AG09319 (cell line): ENCODE measurements at places on chromosomes 1 and 21.
A peak's percentile ranks its signal among the peaks of the same experiment; 100 is the strongest.

DNA sequence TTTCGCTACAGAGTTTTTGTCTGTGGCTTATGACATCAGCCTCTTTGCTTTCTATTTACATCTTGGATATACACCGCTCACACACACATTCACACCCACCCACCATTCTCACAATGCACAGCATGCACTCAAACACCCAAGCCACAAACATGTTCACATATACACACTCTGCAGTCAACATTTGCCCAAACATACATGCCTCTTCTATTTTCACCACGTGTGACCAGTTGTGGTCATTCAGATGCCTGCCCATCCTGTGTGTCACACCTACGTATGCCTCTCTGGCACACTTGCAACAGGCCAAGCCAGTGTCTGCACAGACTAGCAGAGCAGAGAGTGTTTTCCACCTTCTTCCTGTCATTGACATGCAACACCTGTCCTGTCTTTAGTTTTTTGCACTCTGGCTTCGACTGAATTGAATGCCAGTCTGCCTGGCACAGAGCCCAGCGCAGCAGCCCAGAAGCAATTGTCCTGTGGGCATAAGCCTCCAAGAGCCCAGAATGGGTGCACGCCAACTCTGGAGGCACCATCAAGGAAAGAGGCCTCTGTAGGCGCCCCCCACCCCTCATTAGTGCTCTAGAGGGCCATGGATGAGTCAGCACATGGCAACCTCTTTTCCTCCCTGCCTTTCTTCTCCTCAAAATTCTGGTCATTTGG, 37.7 kb upstream of the LRRN2 start:
- no peak for DNase-seq

DNA sequence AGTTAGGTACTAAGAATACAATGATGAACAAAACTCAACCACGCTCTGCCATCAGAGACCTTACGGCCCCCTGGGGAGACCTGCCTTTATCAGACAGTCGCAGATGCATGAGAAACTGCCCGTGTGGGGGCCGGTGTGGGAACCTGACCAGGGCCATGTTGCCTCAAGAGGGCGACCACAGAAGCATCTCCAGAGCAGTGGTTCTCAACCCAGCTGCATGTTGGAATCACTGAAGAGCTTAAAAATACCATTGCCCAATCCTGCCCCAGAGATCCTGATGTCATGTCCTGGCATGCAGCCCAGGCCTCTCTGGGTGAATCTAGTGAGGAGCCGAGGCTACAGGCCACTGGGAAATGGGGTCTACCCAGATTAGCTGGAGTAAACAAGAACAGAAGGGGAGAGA, 108.7 kb downstream of the PRDM2 start:
- no peak for DNase-seq

- no peak for DNase-seq
Observed at GRCh38 chr1:64387389-64388285, 82.3 kb upstream of the CACHD1 start.

- no peak for DNase-seq
Observed at GRCh38 chr1:114342376-114342775, 168.6 kb downstream of the TRIM33 start.

DNA sequence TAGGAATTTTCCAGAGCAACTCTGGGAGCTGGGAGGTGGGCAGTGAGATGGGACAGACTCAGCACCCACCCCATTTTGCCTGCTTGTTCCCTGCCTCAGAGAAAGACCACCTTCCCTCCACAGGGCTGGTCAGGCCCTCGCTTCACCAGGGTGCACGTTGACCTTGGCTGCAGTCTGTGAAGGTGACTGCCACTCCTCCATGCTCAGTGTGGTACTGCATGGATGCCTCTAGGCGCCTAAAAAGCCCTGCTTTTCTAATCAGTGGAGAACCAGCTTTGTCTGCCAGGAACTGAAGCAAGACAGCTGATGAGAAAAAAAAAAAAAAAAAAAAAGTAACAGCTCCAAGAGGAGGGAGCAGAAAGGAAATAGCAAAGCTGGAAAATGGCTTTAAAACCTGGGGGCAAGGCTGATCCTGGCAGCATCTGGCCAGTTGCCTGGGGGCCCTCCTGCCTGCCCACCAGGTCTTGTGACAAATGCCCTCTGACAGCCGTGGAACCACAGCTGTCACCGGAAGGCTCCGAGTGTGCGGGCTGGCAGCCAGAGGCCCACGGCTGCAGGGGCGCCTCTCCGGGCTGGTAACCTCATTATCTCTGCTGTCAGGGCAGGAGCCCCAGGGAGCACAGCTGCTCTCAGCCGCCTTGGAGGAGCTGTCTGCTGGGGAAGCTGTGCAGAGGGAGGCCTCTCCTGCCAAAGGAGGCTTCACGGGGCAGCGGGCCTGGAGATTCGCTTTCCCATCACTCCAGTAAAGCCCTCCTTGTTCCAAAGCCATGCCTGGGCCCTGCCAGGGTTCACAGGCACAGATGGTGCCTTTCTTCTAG, 13.7 kb downstream of the KIAA1614 start:
- no peak for DNase-seq

DNA sequence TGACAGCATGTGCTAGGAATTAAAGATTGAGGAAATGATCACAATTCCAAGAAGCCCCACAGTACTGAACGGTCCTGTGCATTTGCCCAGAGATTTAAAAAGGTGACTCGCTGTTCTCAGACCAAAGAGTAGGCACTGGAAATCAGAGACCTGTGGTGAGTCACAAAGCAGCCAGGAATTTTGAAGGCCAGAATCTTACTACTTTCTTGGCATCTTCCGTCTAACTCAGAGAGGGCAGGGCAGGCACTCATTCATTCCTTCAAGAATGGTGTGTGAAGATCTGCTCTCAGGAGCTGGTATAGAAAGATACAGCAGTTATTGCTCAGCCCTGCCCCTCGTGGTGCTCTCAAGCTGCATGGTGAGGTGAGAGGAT, 57.9 kb downstream of the BRINP2 start:
- DNase-seq: no peak

DNA sequence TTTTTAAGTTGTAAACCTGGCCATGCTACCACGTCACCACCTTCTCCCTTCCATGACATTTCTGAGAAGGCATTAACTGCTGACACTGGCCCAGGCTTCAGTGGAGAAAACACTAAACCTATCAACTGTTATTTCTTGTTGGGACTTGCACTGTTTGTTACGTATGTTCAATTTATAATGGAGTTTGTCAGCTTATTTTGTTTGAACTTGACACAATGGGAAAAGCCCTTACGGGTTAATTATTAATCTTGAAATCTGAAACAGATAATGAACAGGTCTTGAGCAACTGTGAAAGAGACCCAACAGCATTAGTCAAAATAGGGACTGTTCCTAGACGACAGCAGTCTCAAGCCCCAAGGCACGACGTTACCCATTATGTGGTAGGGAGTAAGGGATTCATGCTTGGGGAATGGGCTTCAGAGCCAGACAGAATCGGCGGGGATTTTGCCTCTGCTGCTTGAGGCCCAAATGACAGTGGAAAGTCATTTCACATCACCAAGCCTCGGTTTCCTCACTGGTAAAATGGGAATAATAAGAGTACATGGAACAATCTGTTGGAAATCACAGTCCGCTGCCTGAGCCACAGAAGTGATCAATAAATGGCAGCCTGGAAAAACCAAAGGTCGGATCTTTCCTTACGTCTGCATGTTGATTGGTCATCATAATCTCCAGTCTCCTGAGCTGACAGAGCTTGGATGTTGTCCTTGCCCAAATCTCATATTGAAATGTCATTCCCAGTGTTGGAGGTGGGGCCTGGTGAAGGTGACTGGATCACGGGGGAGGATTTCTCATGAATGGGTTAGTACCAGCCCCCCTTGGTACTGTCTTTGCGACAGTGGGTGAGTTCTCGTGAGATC, 44.5 kb downstream of the TIAM1 start:
- no peak for DNase-seq

DNA sequence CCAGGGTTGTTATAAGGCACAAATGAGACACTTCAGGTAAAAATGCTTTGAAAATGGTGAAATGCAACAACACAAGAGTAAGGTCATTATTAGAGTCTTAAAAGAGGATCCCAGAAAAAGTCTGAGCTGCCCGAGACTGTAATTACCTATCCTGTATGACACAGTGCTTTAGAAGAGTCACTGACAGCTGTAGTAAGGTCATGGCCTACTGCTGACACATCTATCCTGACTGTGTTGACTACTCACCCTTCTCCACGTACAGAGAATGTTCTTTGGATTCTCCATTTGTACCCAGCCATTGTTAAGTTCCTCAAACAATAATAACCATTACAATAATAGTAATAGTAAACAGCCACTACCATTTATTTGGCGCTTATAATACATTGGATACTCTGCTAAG, 104.4 kb downstream of the CACHD1 start:
- no peak for DNase-seq

GRCh38 chr1:192224396-192224795, 66.1 kb downstream of the RGS18 start:
- no peak for DNase-seq

- DNase-seq: no peak
Observed at GRCh38 chr1:113928187-113928930, 765 bp upstream of the HIPK1 start.

DNA sequence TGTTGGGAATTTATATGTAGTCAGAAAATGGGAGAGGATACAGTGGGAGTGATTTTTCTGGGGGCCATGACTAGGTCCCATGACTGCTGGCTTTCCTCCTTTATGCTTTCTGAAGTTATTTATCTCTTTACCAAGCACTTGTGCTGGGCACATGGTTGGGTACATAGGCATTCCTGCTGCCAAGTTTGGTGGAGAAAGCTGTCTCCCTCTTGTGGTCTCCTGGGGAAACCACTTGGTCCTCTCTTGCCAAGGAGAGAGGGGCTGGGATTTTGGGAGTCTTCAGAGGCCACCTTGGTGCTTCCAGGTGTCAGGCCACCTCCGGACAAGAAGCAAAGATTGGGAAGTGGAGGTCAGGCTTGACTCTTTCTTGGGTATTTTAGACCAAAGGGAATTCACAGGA, 120.2 kb upstream of the KCNE2 start:
- DNase-seq: no peak

DNA sequence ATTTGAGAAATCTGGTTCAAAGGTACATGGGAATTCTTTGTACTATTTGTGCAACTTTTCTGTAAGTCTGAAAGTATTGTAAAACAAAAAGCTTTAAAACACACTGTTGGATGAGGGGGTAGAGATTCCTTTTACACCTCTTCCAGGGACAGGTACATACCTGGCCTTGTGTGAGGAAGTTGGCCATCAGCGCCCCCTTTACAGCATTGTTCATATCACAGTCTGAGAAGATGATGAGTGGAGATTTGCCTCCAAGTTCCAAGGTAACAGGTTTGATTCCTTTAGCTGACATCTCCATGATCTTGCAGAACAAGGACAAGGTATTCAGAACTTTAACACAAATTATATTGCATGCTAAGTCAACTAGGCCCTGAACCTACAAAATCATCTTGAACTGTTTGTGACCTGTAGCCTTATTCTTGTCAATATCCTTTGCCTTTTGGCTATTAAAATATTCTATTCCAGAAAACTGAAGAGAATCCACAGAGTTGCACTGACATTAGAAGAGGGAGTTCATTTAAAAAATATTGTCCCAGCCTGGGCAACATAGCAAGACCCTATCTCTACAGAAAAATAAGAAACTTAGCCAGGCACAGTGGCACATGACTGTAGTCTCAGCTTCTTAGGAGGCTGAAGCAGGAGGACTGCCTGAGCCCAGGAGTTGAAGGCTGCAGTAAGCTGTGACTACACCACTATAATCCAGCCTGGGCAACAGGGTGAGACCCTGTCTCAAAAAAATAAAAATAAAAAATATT, 18.9 kb downstream of the ALDH9A1 start:
- DNase-seq: no peak

GRCh38 chr1:53606197-53606596, 132.8 kb downstream of the GLIS1 start:
- DNase-seq: no peak

DNA sequence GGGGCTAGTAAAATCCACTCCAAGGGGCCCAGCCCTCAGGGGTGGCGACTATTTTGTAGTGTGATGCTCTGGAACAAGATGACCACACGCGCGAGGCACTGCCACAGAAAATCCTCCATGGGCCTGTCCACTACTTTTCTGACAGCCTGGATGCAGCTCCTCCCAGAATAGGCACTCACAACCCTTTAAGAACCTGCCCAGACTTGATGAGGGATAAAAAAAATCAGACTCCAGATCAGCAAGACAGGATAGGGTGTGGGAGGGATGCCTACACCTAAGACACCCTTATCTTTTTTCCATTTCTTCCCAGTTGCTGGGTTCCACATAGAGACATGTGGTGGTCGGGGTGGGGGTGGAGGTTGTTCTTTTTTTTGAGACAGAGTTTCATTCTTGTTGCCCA, 33.5 kb downstream of the PCAT6 start:
- DNase-seq: no peak

DNA sequence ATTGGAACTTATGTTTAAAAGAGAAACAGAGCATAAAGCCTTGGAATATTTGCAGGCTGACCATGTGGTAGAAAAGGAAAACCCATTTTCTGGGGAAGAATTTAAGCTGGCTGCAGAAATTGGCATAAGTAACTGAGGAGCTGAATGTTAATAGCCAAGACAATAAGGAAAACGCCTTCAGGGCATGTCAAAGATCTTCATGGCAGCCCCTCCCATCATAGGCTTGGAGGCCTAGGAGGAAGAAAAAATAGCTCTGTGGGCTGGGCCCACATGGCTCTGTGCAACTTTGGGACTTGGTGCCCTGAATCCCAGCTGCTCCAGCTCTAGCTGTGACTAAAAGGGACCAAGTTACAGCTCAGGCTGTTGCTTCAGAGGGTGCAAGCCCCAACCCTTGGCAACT, 51.5 kb downstream of the CTH start:
- no peak for DNase-seq

GRCh38 chr1:58573705-58574591, 3.1 kb downstream of the TACSTD2 start:
- no peak for DNase-seq

- DNase-seq: peak; percentile 57
Observed at GRCh38 chr1:155255243-155256007, at the start of gene ENTREP3. TSS of gene ENTREP3 (minus strand) at chr1:155255483. CDS start at chr1:155254877, 606 bp downstream.

GRCh38 chr1:205286335-205286950, 35.1 kb downstream of the NUAK2 start:
- no peak for DNase-seq

DNA sequence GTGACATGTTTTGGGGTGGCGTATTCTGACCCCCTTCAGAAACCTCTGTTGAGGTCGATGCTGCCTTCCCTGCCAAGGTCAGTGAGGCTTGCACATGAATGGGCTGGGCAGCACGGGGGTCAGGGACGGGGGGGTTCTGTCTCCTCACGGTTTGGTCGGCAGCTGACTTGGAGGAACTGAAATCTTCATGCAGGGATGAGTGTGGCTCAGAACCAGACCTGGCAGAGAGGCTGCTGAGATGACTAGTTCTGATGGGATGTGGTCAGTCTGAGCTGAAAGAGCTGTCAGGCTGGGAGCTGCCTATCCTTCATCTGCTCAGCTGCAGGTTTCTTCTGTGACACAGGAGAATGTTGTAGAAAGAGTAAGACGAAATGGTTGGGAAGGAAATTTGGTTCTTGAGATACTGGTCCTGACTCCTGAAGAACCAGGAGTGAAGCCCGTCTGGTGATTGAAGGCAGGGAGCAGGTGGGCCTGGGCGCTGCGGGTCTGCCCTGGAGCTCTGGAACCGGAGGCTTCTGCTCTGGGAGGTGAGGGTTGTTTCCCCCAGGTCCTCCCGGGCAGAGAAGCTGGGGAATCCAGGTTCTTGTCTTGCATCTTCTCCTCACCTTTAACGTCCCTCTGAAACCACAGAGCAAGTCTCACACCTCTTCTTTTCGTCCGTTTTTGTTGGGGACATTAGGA, 3.3 kb downstream of the SLX9 start:
- DNase-seq: no peak
